Peyer's patch (tissue), 4 donors: ENCODE measurements at places on chromosomes 12 and 14. TPM values are rescaled to one million over a fixed set of nuclear protein-coding genes. Genes with fewer than 3 reads are reported as not detected.

Gene NANOG
- total RNA-seq: not detected

Gene AP5M1
- 48.0 TPM for total RNA-seq

Gene AP1G2
- total RNA-seq: 336 TPM

DNA sequence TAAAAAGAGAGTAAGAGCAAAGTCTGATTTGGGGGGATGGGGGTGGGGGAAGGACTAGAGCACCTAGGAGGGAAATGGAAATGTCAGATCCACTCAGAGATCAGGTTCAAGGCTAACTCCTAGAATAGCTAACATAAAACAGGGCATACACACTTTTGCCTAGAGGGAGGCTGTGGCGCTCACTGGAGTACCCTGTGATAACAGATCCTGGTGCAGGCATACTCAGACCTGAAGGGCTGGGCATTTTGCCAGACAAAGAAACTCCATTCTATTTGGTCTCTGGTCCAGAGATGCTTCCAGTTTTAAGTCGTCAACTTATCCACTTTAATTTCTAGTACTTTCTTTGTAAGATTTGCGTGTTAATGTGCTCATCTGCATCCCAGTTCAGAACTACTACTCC, 5.8 kb downstream of the CTDSP2 start:
- DNase-seq: no peak

GRCh38 chr12:129771238-129771637, 132.6 kb downstream of the TMEM132D start:
- DNase-seq: no peak

Gene HOXC10
- not detected for total RNA-seq

- no peak for DNase-seq
These were observed 63.9 kb downstream of the NUAK1 start for GRCh38 chr12:106074706-106075392.

Gene ACTR6
- 4.2 TPM for total RNA-seq

- no peak for DNase-seq
These were observed 41.6 kb downstream of the ITPR2 start for GRCh38 chr12:26791301-26791791.

DNA sequence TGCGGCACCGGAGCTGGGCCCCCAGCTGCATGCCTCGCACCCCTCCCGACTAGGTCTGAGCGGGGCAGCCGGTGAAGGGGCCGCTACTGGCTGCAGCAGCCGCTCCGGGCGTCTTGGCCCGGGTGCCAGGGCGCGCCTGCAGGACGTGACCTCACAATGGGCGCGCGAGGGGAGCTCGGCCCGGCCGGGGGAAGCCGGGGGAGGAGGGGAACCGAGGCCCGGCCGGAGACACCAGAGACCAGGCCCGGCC, 353 bp downstream of the BAG5 start:
- no peak for DNase-seq

DNA sequence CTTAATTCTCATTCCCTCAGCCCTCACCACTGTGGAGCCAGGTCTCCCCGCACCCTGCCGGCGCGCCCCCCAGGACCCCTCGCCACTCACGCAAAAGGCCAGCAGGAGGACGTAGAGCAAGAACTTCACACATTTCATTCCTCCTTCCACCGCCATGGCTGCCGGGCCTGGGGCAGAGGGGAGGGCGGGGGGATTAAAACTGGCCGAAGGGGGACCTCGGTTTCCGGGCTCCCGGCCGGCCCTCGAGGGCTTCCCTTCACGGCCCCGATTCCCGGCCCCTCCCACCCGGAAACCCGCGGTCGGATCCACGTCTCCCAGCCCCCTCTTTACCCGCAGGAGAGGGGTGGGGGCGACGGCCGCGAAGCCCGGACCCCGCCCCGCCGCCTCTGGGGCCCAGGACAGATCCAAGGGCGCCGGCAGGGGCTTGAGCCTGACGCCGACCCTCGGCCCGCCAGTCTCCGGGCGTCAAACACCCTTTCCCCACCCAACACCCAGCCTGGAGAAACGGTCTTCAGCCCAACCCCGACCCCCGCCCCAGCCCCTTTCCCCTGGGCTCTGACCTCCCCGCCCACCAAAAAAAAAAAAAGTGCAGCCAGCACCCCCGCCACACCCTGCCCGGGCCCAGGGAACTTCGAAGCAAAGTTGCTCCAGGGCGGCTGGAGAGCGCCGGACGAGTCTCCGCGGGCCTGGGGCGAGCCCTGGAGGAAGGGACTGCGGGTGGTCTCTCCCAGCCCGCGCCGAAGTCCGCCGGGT, 447 bp downstream of the CD63 start:
- DNase-seq: peak; percentile 83

- no peak for DNase-seq
These were observed 147.5 kb downstream of the KITLG start for GRCh38 chr12:88432531-88433490.

Gene MANSC4
- total RNA-seq: not detected

Gene CCDC196
- not detected for total RNA-seq

Gene PTGER2
- 6.4 TPM for total RNA-seq

DNA sequence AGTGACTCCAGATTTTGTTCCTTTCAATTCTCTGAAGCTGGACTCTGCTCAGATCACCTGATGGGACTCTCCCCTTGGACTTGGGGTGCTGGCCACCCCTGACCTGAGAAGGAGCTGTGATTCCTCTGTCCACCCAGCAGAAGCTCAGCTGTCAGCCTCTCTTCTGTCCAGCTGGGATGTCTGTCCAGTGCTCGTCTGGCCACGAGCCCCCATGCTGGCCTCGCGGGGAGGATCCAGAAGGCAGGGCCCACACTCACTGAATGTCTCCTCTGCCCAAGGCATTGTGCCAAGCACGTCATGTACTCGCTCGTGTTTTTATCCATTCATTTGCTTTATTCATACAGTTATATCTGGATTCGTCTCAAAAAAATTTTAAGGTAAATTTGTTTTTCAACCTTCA, 14.2 kb upstream of the SLC24A4 start:
- no peak for DNase-seq
